ENCODE measurements at places on chromosomes 16 and 17. TPM values are rescaled to one million over a fixed set of nuclear protein-coding genes. Genes with fewer than 3 reads are reported as not detected.

Gene NDUFAF8
- total RNA-seq = 60.2 TPM

DNA sequence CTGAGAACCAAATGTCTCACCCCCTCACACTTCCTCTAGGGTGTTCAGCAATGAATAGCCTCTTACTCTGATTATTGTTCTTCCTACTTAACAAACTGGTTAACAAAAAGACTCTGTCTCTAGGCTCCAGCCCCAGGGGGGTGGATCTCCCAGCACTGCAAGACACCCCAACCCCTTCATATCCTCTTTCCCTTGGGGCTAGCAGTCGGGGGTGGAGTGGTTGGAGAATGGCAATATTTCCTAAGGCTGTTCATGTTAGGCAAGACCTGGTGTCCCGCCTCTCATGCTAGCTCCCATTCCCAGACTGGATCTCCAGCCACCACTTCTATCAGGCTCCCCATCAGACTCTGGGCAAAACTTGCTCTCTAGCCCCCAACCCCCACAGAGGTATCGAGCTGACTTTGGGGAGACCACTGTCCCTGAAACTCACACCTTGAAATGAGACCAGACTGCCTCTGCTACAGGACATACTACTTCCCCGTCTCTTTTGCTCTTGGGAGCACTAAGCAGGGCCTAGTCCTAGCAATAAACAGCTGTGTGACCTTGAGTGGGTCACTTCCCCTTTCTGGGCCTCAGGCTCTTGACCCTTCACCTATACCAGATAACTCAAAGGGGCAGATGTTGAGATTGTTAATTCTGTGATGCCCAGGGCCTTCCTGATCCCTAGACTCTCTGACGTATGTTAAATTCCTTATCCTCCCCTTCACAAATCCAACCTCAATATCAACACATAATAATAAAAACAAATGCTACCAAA lies 2.4 kb downstream of the SLC25A35 start:
- no peaks in the 10 kb centered on the region for H3K36me3 ChIP-seq
- H3K4me3 ChIP-seq = no peak overlapping the region
- H3K27me3 ChIP-seq = no peaks in the 10 kb centered on the region
- peaks cover 9% of the 10 kb centered on the region for H3K4me1 ChIP-seq

- DNase-seq = no peak
- peak overlapping the region; percentile 49 for H3K4me3 ChIP-seq
- peak overlapping the region; percentile 5 for H3K27ac ChIP-seq
- H3K4me1 ChIP-seq = peaks cover 6% of the 10 kb centered on the region
Observed at GRCh38 chr17:35089586-35090296, 26.2 kb upstream of the RFFL start.

GRCh38 chr17:77042476-77043231 lies 98.1 kb upstream of the SEC14L1 start:
- H3K4me1 ChIP-seq = no peaks in the 10 kb centered on the region
- DNase-seq = no peak

DNA sequence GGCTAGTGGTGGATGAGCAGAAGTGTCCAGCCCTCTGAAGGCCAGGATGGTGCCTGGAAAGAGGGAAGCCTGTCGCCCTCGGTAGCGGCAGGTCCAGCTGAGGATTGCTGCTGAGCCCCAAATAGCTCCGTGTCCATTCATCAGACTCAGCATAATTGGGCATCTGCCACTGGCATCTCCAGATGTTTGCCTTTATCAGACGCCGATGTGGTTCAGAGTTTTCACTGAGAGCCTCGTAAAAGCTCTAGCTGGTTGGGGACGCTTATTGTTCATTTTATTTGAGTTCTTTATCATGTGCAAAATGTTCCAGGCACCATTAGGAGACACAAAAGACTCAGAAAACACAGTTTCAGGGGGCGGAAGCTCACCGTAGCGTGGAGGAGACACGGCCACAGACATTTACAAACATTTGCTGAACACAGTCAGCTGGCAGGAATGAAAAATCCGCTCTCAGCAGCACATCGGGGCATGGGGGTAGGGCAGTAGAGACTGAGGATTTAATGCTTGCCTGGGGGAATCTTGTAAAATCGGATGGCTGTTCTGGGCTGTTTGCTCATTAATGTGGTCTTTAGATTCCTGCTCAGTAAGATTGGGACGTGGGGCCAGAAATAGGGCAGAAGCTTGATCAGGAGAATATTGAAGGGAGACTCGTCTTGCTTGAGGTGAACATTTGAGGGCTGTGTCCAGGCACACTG lies 41.7 kb downstream of the SMPD3 start:
- no peak overlapping the region for H3K4me3 ChIP-seq
- H3K36me3 ChIP-seq = no peaks in the 10 kb centered on the region
- DNase-seq = no peak

DNA sequence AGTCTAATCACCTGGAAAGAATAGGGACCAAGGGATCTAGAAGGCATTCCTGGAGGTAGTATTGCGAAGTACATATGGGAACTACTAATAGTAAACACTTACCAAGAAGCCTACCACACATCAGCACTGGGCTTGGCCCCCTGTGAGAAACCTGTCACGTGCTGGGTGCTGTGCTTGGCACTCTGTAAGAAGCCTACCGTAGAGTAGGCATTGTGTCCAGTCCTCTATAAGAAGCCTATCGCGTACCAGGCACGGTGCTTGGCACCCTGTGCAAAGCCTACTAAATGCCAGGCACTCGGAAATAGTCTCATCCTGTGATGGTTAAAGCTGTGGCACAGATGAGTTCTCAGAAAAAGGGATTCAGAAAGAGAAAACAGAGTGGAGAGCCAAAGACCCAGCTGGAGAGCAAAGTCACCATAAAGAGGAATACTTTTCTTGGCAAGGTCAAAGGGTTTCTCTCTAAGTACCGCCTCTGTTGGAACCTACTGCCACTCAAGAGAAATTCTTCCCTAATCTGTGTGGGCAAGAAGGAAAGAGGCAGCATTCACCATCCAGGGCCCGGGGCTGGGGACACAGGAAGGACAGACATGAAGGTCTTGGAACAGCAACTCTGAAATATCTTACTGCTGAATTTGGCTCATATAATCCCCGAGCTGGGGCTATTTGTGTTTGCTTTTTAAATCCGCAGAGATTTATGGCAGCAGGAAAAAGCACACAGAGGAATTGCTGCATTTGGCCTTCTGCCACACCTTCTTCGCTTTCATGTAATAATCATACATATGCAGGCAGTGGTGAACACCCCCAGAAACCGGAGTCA lies 81.8 kb downstream of the VAT1L start:
- no peaks in the 10 kb centered on the region for H3K27me3 ChIP-seq
- no peaks in the 10 kb centered on the region for H3K36me3 ChIP-seq
- H3K4me1 ChIP-seq = peaks cover 2% of the 10 kb centered on the region
- no peak overlapping the region for H3K4me3 ChIP-seq
- no peak for DNase-seq

Data from H1 (cell line).